ENCODE measurements at places on chromosomes 5 and 9.

- no peak for DNase-seq
These were observed 95.6 kb downstream of the GNAQ start for GRCh38 chr9:77935974-77936373.

DNA sequence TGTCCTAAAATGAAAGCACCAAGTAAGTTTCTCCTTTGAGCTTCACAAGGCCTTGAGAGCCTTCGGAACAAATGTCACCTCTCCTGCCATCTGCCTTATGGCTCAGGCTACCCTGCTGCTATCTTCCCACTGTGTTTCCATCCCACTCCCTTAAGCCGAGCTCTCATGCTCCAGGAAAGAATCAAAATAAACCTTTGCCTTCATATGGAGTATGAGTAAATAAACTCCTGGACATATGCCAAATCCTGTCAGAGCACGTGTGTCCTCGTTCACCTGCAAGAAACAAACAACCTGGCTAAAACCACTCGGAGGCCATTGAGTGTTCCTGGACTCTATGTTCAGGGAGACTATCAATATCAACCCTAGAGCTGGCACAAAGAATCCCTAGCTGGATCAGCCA is 122.3 kb upstream of the CCDC112 start:
- DNase-seq, result no peak

GRCh38 chr5:107815109-107815508 is 144.4 kb upstream of the EFNA5 start:
- DNase-seq, result no peak

DNA sequence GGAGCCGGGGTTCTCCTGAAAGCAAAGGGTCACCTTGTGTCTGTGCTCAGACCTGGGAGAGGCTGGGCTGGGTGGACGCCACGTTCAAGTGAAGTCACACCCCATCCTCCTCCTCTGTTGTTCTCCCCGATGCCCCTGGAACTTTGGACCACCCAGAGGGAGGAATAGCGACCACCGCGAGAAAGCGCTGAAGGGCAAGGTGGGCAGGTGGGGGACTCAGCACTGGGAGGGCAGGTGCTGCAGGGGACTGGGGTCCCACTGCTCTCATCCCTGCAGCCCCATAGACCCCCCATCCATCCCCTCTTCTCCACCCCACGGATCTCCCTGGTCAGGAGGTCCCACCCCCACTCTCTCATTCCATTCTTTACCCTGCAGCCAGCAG is 48.8 kb upstream of the COL5A1 start:
- no peak for DNase-seq

GRCh38 chr5:135140446-135141204 is 106.6 kb upstream of the PITX1 start:
- DNase-seq, result no peak

GRCh38 chr9:105425816-105426433 is 21.9 kb upstream of the FSD1L start:
- no peak for DNase-seq

GRCh38 chr9:98101416-98101815 is 17.6 kb downstream of the TRIM14 start:
- no peak for DNase-seq

All from NCI-H524 treated with DMSO at 0.1 percent for 48 hours (cell line).